Stimulated activated CD4-positive, alpha-beta T cell treated with anti-CD3 and anti-CD28 coated beads, Interleukin-1b, Interleukin-23, amount 100 ng/mL, for 24 hours (primary cell): ENCODE measurements at places on chromosomes 5 and 9.

DNA sequence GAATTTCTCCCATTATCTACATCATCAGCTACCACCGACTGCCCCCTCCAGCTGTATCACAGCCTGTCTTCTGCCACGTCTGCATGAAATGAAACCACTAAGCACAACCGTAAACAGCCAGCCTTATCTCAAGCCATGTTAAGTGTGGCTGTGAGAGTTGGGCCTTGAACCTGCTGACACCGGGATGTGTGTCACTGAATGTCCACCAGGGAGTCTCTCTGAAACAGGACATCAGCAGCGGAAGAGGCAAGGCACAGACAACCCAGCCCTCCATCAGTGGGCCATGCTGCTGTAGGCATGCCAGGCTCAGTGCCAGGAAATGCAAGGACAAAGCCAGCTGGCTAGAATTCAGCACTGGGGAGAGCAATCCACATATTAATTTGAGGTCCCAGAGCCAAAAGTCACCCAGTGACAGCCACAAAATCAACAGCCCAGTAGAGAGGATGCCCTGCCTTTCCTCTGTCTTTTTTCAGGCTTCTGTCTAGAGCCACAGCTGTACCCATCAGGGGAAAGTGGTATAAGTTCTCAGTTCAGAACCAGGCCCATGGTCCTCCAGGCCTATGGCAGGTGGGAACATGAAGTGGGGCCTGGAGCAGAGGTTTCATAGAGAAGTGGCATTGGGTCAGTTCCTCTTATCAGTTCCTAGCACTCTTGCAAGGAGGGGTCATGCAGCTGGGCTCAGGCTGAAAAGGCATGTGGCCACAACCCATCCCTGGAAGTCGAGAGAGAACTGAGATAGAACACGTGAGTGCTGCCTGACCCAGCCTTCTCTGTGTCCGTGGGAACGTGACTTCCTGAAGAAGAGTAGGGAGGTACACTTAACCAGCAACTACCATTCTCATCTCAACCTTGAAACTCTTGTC lies 199.4 kb downstream of the ESM1 start:
- no peak for DNase-seq

- DNase-seq: no peak
These were observed 214.3 kb upstream of the PTGER4 start for GRCh38 chr5:40465416-40465815.

GRCh38 chr5:136133922-136134379 lies 1.3 kb downstream of the SMAD5 start:
- no peak for DNase-seq

- peak; percentile 20 for DNase-seq
These were observed 23.7 kb downstream of the ACTL7A start for GRCh38 chr9:108885643-108886348.

GRCh38 chr9:93677641-93678136 lies 101.3 kb downstream of the PHF2 start:
- no peak for DNase-seq

DNA sequence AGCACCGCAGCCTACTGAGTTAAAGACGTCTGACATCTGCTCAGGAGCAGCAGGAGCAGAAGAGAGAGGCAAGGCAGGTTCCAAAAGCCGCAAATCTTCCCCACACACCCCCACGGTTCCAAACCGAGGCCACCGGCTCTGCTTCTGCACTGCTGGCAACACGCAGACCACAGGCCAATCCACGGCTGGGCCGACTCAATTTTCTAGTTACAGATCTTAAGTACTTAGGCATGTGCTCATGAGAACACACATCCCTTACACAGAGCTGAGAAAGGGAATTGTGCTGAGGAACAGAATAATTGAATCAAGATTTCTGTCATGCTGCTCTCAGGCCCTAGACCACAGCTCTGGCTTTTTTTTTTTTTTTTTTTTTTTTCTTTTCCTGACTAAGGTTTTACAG lies 32.6 kb downstream of the PAX5 start:
- DNase-seq: no peak

DNA sequence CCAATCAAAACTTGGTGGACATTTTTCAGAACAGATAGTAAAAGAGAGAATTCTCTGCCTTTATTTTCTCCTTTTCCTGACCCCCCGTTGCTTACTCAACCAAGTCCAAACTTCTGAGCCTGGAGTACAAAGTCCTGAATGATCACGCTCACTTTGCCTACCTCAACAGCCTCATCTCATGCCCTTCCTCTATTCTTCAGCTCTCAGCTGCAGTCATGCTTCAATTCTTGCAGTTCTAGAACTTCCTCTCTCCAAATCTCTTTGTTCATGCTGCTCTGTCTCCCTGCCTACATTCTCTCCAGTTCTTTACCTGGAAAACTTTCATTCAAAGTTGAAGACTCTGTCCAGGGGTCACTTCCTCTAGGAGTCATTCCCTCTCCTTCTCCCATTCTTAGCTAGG lies 398.5 kb upstream of the SLC24A2 start:
- DNase-seq: no peak

DNA sequence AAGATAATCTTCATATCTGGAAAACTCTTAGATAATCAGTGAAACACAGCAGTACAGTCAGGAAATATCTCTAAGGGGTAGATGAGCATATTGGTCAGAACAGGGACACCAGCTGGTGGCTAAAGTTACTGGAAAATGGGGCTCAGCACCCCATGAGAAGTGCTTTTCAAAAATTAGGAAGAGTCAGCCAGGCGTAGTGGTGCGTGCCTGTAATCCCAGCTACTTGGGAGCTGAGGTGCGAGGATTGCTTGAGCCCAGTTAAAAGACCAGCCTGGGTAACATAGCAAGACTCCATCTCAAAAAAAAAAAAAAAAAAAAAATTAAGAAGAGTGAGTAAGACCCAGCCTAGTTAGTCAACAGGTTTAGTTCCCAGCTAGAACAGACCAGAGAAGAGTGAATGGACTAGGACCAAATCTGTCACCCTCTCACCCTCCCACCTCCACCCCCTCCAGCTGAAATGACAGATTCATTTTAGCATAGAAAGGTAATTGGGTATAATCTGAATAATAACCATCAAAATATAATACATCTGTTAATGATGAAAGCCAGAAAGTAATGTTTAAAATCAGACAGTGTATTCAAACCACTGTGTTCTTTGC lies 120.9 kb downstream of the CDC42SE2 start:
- peak; percentile 32 for DNase-seq

GRCh38 chr9:98523231-98523901 lies 185.4 kb downstream of the GABBR2 start:
- no peak for DNase-seq

- no peak for DNase-seq
These were observed 46.1 kb upstream of the IL7R start for GRCh38 chr5:35810601-35811000.

GRCh38 chr5:87252283-87252605 lies 15.4 kb upstream of the RASA1 start:
- no peak for DNase-seq

GRCh38 chr9:131854896-131855613 lies 115.2 kb upstream of the RAPGEF1 start:
- no peak for DNase-seq

- no peak for DNase-seq
These were observed 75.6 kb upstream of the SLC44A1 start for GRCh38 chr9:105168870-105169319.

DNA sequence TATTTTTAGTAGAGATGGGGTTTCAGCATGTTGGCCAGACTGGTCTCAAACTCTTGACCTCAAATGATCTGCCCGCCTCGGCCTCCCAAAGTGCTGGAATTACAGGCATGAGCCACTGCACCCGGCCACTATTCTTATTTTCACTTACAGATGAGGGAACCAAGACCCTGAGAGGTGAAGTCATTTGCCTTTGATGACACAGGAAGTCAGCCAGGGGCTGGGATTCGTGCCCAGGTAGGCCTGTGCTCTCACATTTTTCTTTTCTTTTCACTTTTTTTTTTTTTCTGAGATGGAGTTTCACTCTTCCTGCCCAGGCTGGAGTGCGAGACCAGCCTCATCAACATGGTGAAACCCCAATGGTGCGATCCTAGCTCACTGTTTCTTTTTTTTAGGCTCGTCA lies 22.2 kb downstream of the ENG start:
- no peak for DNase-seq

DNA sequence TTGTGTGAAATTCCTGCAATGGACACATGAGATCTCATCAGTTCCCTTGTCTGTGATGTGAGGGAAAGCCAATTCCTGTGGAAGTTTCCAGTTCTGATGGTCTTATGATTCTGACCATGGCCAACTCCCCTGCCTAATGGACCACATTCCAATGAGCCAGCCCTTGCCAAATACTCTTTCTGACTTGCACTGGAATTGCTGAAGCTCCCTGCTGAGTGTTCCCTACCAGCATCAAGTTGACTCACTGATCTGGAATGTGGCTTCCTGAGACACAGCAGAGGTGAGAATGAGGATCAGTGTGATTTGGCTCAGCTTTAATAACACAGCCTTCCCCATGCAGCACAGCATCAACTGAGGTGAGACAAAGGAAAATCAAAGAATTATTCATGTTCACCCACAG lies 427.8 kb downstream of the KDM4C start:
- DNase-seq: no peak

GRCh38 chr5:150612405-150612804 lies 28.1 kb upstream of the SYNPO start:
- DNase-seq: no peak

DNA sequence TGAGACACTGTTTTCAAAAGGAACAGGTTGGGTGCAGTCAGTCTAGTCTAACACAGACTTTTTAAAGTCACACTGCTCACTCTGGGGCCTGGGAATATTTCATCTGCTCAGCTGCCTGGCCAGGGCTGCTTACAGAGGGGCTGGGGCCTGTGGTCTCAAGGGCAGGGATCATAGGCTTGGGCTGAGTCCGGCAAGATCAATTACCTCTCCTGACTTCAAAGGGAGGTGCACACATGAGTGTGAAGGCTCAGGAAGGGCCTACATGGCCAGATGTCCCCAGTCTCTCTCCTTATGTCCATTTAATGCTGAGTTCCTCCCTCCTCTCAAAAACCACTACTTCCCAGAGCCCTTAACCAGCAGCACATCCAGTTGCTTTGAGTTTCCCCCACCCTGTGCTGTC lies 247.2 kb downstream of the HSPA4 start:
- DNase-seq: no peak

- DNase-seq: peak; percentile 41
These were observed 35.3 kb upstream of the CLPTM1L start for GRCh38 chr5:1380011-1380817.

DNA sequence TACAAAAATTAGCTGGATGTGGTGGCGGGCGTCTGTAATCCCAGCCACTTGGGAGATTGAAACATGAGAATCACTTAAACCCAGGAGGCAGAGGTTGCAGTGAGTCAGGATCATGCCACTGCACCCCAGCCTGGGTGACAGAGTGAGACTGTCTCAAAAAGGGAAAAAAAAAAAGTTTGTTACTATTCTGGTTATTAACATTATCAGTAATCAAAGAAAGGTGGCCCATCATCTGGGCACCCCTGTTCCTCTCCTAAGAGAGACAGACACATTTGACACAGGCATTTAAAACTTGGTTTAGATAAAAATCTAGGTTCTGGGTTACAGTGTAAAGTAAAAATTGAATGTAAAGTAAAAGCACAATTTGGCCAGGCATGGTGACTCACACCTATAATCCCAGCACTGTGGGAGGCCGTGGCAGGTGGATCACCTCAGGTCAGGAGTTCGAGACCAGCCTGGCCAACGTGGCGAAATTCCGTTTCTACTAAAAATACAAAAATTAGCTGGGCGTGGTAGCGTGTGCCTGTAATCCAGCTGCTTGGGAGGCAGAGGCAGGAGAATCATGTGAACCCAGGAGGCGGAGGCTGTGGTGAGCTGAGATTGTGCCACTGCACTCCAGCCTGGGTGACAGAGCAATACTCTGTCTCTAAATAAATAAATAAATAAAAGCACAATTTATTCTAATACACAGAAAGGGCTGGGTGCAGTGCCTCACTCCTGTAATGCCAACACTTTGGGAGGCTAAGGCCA lies 16.7 kb upstream of the PHYHD1 start:
- DNase-seq: no peak

DNA sequence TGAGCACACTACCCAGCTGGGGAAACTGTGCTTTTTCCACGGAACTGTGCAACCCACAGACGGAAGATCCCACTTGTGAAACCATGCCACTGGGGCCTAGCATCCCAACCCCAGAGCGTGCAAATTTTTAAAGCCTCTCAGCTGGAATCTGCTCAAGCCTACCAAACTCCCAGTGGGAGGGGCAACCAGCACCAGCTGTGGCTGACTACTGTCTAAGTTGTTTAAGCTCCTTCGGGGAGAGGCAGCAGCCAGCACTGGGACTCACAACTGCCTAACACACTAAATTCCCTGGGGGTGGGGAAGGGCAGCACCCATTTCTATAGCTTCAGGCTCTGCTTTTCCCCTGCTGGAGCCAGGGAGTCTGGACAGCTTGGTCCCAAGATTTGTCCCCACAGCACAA lies 287.6 kb upstream of the MSX2 start:
- no peak for DNase-seq

DNA sequence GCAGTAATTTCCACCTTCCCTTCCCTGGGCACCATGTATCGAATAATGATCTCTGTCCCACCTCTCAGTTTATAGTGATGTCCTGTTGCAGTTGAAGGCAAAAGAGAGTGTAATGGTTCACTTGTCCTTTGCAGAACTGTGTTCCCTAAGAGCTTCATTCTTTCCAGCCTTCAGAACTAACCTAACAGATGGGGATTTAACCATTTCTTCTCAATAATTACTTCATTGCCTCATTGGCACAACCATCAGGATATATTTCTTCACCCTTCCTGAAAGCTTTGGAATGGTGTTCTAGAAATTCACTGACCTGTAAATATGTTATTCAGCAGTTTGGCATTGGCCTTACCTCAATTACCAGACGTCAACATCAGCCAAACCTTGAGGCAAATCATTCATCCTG lies 83.9 kb upstream of the PRRC1 start:
- no peak for DNase-seq

GRCh38 chr5:71929003-71929402 lies 178.3 kb upstream of the MAP1B start:
- no peak for DNase-seq

- DNase-seq: no peak
These were observed 10.8 kb downstream of the GABRB2 start for GRCh38 chr5:161535762-161536161.

GRCh38 chr5:116439905-116440304 lies 134.7 kb downstream of the SEMA6A start:
- no peak for DNase-seq

DNA sequence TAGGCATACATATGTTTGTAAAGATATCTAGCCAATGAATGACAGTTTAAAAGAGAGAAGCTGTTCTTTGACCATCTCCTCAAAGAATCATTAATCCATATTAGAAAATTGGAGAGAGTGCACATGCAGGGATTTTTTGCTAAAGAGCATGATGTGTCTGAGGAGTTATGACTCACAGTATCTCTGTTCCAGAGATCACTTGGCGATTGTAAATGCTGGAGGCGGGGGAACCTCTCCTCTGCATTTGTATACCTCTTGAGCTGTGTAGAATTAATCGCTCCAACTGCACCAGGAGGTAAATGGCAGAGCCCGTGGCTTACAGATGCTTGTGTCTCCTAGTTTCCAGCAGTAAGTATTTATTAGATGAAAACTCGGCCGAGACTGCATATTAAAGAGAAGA lies 3.6 kb upstream of the SPATA31D1 start:
- DNase-seq: no peak
